Right lobe of liver (tissue), 6 donors: ENCODE measurements at places on chromosomes 4 and X. TPM values are rescaled to one million over a fixed set of nuclear protein-coding genes. Genes with fewer than 3 reads are reported as not detected.

The COMMD8 gene
- 6.6 TPM for total RNA-seq

- DNase-seq, result no peak
These were observed 128.0 kb downstream of the DCLK2 start for GRCh38 chr4:150206265-150206664.

GRCh38 chr4:6956434-6957147 lies 47.0 kb downstream of the TBC1D14 start:
- no peak for DNase-seq

The HAND2 gene
- total RNA-seq, result 6.6 TPM

DNA sequence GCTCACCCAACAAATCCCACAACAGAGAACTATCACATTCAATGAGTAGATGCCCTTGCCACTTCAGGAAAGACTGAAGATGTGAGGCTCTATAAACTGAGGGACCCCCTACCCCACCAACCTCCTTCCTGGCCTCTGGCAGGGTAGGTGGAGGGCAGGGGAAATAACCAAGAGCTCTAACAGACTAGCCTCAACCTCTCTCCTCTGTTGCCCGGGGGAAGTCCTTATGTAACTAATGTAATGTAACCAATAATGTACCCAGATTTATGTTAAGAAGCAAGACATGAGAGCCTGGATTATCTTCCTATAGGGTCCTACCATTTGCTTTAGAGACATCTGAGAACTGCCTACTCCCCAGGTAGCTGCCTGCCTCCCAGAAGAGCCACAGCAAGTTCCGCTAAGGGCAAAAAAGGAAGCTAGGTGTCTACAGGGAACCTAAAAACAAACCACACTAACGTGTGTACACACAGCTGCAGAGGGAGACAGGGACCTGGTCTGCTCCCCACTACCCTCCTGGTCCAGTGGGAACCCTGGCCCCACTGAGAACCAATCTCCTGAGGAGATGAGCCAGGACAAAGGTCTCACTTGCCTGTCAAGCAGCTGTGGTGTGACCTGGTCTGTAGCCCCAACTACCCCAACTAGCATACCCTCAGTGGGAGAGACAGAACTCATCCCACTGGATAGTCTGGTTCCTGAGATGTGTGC lies 17.7 kb downstream of the OTUD5 start:
- no peak for DNase-seq
